ENCODE measurements at places on chromosomes 11 and 22.

DNA sequence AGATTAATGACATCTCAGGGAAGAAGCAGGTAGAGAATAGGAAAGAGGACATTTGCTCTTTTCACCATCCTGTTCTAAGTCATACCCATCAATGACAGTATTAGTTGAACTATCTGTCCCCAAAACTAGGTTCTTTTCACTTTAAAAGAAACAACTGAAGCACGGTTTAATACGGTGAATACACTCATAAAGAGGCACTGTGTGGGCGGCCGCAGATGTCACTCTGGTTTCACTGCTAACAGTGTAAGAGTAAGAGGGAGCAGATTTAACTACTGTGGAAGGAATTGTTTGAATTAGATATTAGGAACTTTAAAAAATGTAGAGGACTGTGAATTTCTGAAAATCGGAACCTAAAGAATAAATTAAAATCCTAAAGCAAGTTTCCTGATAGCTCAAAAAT is 49.5 kb downstream of the VSIG10L2 start:
- H3K27me3 ChIP-seq: peaks cover 1% of the 10 kb centered on the region
- H3K36me3 ChIP-seq: peaks cover 2% of the 10 kb centered on the region
- H3K4me3 ChIP-seq: no peak overlapping the region
- H3K4me1 ChIP-seq: peaks cover 12% of the 10 kb centered on the region
- H3K27ac ChIP-seq: no peak overlapping the region
- no peak for DNase-seq

GRCh38 chr22:34902335-34902734 is 163.6 kb upstream of the ISX start:
- no peaks in the 10 kb centered on the region for H3K36me3 ChIP-seq
- H3K27ac ChIP-seq: no peak overlapping the region
- no peak for DNase-seq
- no peaks in the 10 kb centered on the region for H3K27me3 ChIP-seq
- no peaks in the 10 kb centered on the region for H3K4me1 ChIP-seq

DNA sequence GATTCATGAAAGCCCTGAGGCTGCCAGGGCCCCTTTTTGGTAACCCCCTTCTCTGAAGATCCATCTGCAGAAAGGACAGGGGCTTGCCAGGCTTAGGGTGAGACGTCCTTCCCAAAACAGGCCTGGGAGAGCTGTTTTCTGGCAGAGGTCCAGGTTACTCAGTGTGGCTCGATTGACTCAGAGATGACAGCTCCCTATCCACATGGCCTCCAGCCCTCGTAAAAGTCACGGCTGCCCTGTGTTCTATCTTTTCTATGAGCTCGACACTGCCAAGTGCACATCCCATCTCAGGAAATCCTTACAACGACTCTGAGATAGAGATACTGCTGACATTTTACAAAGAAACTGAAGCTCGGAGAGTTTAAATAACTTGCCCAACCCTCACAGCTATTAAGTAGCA is 20.4 kb downstream of the ADAMTS8 start:
- DNase-seq: no peak
- no peaks in the 10 kb centered on the region for H3K36me3 ChIP-seq

DNA sequence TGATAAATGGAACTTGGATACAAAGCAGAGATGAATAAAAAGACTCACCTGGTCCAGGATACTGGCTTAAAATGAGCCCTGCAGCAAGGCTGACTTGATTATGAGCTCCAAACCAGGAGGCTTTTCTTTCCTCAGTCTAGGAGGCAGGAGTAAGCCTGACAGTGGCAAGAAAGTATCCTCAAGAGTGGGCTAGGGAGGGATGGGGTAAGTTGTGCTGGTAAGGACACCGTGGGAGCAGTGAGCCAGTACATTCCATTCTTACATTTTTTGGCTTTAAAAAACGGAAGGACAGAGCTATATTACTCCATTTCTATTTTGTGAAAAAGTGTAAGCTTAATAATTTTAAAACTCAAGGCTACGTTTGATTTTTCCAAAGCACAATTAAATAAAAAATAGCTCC is 187.1 kb upstream of the DDI1 start:
- H3K4me3 ChIP-seq: no peak overlapping the region
- no peaks in the 10 kb centered on the region for H3K36me3 ChIP-seq
- H3K4me1 ChIP-seq: no peaks in the 10 kb centered on the region
- no peak overlapping the region for H3K27ac ChIP-seq

DNA sequence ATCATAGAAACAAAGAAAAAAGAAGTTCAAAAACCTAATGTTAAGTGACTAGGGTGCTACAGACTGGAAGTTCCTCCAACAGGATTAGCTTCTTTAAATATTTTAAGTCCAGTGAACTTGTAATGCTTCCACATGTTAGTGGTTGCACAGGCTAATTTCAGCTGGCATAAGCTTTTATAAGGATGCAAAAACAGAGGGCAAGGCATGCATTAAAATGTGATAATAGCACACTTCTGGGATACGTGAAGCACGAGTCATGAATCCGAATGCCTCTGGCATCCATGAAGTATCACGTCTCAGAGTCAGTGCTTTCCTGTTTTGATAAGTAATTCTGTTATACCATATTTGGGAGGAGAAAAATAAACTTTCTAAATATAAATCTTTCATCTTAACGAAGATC is 106.8 kb downstream of the DCDC1 start:
- no peaks in the 10 kb centered on the region for H3K36me3 ChIP-seq
- DNase-seq: no peak
- H3K4me3 ChIP-seq: no peak overlapping the region
- no peak overlapping the region for H3K27ac ChIP-seq
- no peaks in the 10 kb centered on the region for H3K27me3 ChIP-seq
- no peaks in the 10 kb centered on the region for H3K4me1 ChIP-seq

DNA sequence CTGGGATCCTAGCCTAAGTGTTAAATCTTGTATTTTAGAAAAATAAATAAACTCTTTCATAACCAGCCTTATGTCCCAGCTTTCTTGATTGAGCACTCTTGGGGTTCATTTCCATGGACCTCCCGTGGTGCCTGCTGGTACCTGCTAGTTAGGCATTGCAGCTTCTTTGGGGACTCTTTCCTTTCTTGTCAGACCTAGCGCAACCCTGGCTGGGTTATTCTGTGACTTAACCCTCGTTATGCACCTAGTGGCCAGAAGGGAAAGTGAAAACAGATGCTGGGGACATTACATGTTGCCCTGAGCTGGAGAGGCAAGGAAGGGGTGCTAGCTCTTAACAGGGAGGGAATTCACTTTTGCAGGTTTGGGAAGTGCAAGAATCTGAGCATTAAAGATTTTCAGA is 46.8 kb downstream of the APIP start:
- no peaks in the 10 kb centered on the region for H3K4me1 ChIP-seq
- H3K36me3 ChIP-seq: no peaks in the 10 kb centered on the region
- H3K27me3 ChIP-seq: peaks cover 5% of the 10 kb centered on the region
- no peak overlapping the region for H3K4me3 ChIP-seq
- no peak overlapping the region for H3K27ac ChIP-seq
- no peak for DNase-seq

DNA sequence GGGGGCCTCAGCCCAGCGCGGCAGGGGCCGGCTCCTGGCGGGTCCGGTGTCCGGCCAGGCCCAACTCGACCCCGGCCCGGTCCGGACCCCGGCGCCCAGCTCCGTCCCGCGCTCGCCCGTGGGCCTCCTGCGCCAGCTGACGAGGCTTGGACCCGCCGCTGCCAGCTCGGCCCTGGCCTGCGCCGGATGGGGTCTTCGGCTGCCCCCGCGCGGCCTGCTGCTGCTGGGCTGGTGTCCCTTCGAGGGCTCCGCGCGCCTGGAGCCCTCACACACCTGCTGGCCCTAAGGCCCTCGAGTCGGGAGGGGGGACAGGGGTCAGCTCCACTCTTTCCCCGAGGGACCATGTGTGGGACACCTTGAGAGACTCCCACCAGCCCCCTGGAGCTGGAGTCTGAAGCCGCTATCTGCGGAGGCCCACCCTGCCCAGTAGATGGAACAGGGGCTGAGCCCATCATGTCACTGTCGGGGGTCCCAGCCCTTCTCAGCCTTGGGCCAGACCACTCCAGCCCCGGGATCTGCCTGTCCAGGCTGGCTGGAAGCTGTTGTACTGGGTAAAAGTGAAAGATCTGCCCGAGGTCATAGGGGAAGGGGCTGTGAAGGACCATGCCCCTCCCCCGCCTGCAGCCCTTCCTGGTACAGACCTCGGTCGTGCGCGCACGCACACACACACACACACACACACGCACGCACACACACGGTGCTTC is 768 bp upstream of the CDKN1C start:
- DNase-seq: no peak
- no peak overlapping the region for H3K27ac ChIP-seq
- no peaks in the 10 kb centered on the region for H3K36me3 ChIP-seq
- peaks cover 4% of the 10 kb centered on the region for H3K4me1 ChIP-seq

DNA sequence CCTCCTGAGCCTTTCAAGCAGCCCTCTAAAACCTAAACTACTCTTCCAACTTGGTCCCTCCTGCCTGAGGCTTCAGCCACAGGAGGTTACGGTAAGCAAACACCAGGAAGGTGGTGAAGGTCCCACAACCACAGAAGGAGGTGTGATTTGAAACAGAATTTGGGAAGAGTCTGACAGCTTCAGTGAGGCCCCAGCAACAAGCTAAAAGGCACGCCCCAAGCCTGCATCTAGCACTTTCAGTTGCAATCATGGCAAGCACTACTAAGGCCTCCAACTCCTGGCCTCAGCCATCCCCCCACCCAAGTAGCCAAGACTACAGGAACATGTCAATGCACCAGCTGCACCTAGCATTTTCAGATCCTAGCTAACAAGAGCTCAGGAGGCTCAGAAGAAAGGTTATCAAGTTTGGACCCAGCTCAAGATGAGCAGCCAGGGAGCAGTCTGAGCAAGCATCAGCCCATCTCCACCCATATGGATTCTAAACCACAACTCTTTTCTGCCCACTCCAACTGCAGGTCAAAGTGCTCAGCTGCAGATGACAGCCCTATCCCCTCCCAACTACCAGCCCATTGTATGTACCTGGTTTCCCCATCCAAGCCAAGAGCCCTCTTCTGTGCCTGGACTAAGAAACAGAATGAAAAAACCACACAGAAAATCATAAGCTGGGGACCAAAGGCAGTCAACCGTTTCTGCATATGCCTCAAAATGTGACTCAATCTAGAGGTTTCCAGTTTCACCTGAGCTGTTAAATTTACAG is 10.4 kb upstream of the AHNAK start:
- H3K4me3 ChIP-seq: peak overlapping the region; percentile 50
- H3K36me3 ChIP-seq: peaks cover 46% of the 10 kb centered on the region

- no peak overlapping the region for H3K4me3 ChIP-seq
- peaks cover 46% of the 10 kb centered on the region for H3K27me3 ChIP-seq
- no peaks in the 10 kb centered on the region for H3K4me1 ChIP-seq
- H3K36me3 ChIP-seq: no peaks in the 10 kb centered on the region
- DNase-seq: no peak
- no peak overlapping the region for H3K27ac ChIP-seq
These were observed 5.2 kb upstream of the RASSF10 start for GRCh38 chr11:13003736-13004493.

DNA sequence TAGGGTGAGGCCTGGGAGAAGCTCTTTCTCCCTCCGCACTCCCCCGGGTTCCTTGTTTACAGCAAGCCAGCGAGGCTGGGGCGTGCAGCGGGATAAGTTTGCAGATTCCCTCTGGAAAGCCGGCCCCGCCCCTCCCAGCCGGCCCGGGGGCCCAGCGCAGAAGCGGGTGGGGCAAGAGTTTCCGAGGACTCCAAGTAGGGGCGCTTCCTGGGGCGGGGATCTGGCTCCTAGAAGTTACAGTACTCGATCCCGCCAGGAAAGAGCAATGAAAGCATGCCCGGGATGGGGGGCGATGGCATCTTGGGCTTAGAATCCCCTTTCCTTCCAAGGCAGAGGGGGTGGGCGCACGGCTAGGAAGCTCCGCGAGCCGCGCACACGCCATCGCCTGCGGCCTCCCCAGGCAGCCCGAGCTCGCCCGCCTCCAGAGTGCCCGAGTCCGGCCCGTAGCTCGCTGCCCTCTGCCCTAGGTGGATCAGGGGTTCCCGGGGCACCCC is 385 bp downstream of the TST start:
- peak overlapping the region; percentile 86 for H3K4me3 ChIP-seq
- no peak for DNase-seq
- H3K27me3 ChIP-seq: no peaks in the 10 kb centered on the region
- peaks cover 3% of the 10 kb centered on the region for H3K36me3 ChIP-seq
- peak overlapping the region; percentile 52 for H3K27ac ChIP-seq

DNA sequence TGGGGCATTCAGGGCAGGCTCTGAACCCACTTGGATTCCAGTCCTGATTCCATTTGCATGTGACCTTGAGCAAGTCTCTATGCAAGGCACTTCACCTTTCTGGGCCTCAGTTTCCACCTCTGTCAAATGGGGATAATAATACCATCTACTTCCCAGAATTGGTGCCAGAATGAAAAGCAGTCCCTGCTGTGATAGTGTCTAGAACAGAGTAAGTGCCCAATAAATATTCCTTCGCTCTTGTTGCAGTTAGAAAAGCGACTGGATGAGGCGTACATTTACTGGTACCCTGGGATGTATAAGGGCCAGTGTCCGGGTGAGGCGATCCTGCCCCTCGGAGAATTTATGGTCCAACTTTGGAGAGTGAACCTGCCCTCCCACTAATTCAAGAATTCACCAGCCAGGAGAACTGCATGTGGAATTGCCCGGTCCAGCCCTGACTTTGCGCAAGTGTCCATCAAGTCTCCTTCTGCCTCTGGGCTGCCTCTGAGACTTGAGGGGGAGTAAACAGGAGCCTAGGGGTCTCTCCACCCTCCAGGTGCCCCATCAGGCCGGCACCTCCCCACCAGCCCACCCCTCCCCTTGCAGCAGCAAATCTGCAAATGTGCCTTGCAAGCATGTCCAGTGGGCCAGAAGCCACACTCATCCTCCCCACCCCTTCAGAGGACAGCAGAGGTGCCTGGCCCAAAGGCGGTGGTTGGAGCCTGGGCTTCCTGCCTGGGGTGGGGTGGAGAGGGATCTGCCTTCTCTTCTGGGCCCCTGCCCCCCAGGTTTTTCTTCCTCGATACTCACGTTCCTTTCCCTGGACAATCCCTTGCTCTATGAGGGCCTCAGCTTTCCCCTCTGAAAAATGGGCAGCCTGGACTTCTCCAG is 30.9 kb upstream of the SLC35C1 start:
- DNase-seq: no peak
- H3K4me3 ChIP-seq: no peak overlapping the region
- no peaks in the 10 kb centered on the region for H3K36me3 ChIP-seq
- H3K4me1 ChIP-seq: peaks cover 17% of the 10 kb centered on the region
- peaks cover 10% of the 10 kb centered on the region for H3K27me3 ChIP-seq
- H3K27ac ChIP-seq: no peak overlapping the region

DNA sequence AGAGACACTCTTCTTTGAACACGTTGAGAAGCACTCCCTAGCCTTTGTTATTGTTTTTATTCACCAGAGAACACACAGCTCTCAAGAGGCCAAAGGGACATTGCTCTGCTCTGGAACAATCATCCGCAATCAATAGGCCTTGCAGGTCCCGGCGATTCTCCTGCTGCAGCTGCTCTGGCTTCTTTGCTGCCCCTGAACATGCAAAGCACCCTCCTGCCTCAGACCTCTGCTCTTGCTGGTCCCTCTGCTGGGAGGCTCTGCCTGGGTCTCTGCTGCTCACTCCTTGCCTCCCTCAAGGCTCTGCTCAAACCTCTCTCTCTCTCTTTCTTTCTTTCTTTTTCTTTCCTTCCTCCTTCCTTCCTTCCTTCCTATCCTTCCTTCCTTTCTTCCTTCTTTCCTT is 232.7 kb downstream of the DSCAML1 start:
- no peaks in the 10 kb centered on the region for H3K27me3 ChIP-seq
- H3K4me1 ChIP-seq: no peaks in the 10 kb centered on the region
- H3K27ac ChIP-seq: no peak overlapping the region
- no peak overlapping the region for H3K4me3 ChIP-seq
- H3K36me3 ChIP-seq: no peaks in the 10 kb centered on the region

- H3K4me3 ChIP-seq: no peak overlapping the region
- no peak for DNase-seq
- H3K27ac ChIP-seq: no peak overlapping the region
- peaks cover 61% of the 10 kb centered on the region for H3K27me3 ChIP-seq
- no peaks in the 10 kb centered on the region for H3K36me3 ChIP-seq
These were observed 42.5 kb downstream of the ZNRF3 start for GRCh38 chr22:28925916-28926315.

All from activated T-helper 2 cell treated with anti-CD3 and anti-CD28 coated beads, Interferon-gamma antibody, Interleukin-2, Interleukin-4, amounts not matched to agents 10 μg/mL and 5 μg/mL and 100 μg/mL, durations not matched to agents 14 hours and 24 hours and 36 hours (primary cell).